Hepatic stellate cell (primary cell): ENCODE measurements at places on chromosomes 4 and X.
A peak's percentile ranks its signal among the peaks of the same experiment; 100 is the strongest.

DNA sequence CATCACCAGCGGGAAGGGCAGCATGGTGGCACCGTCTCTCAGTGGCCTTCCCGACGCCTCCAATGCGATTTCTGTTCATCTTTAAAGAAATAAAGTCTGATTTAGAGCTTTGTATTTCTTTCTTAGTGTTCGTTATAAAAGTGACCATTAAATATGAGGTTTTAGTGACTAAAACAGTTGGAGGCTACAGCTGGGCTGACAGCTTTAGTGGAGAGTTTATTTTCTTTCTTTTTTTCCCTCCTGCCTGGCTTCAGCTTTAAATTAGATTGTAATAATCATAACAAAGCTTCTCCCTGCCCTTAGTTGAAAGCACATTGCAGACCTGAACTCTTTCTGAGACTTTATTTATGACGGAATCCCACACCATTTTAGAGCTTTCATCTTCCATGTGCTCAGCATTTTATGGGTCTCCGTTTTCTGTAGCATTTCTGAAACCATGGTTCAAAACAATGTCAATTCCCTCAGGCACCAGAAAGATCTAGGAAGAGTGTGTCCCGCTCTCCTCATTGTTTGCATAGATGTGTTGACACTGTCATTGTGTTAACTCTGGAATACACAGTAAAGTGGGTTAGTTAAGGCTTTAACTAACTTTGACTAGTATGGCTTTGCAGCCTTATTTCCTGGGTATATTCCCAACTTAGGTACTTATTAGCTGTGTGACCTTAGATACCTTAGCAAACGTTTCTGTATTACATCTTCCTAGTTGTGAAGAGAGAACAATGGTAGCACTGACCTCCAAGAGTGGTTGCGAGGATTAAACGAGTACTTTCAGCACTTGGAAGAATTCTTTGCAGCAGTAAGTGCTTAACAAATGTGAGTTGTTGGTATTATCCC is 97.4 kb upstream of the PGRMC2 start:
- no peak for DNase-seq

DNA sequence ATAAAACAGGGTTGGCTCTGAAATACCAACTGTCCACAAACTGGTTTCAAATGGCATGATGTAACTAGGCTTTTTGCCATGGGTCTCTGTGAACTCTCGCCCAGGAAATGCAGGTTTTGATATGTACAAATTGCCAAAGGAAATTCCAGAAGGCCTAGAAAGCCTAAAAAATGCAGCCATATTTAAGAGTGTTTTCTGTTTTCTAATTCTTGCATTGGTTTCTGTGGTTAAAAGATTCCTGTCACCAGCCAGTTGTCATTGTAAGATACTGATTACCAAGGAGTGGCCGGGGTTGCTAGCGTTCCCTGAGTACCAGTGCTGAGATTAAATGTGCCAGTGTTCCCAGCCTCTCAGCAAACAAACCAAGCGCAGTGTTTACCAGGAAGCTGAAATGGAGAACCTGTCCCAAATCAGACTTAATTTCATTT is 53.9 kb upstream of the SORBS2 start:
- no peak for DNase-seq

DNA sequence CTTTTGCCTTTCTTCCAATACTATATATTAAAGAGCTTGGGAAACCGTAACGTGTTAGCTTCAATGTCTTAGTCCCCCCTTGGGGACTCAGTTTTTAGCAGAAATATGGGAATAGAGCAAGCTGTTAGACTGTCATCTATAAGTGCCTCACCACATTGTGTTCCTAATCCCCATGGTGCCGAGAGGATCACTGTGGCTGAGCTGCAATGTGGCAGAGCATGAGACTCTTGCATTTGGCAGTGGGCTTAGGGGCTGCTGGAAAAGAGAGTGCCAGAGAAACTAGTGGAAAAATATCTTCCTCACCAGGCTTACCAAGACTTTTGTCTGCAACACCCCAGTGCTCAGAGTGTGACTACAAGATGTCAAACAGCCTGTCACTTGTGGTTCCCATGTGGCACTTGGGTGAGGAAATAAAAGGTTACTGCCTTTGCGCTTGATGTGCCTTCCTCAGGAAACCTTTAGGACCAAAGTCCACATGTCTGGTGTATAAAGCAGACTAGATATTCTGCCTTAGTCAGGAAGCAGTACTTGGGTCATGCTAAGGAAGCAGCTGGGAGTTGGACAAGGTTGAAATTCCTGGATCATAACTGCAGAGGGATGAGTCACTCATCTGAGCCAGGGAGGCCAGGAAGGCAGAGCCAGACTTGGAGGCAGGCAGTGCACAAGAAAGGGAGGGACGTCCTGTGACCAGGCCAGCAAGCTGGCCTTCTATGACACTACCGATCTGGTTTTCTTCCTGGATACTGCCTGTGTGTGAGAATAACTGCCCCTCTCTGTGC is 9.7 kb upstream of the MAGEA4 start:
- peak; percentile 62 for DNase-seq

DNA sequence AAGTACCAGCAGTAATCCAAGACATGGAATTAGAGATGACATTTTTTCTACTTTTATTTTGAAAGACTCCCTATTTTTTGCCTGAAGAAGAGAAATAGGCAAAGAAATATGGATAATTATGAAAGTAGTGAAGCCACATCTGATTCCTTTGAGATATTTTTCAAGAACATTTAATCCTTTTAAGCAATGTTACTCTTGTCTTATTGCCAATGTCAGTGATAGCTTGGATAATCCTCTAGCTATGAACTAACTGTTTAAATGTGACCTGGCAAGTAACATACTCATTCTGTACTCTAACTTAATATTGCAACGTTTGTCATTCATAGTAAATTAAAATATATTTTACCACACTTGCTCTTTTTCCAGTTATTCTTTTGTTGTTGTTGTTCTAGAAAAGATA is 181.3 kb downstream of the VEGFC start:
- no peak for DNase-seq

DNA sequence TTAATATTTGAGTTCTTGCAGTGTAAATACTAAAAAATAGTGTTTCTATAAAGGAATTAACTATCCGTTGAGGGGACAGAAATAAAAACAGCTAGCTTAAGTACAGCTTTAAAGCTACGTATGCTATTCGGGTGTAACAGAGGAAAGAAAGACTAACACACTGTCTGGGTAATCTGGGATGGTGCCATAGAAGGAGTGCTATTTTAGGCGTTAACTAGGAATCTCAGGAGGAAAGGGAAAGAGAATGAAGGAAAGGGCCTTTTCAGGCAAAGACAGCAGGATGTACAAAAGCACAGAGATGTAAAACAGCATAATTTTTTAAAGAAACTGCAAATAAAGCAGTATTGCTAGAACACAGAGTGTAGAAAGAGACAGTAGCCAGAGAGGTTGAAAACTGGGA is 161.8 kb downstream of the RAP1GDS1 start:
- DNase-seq, result no peak

DNA sequence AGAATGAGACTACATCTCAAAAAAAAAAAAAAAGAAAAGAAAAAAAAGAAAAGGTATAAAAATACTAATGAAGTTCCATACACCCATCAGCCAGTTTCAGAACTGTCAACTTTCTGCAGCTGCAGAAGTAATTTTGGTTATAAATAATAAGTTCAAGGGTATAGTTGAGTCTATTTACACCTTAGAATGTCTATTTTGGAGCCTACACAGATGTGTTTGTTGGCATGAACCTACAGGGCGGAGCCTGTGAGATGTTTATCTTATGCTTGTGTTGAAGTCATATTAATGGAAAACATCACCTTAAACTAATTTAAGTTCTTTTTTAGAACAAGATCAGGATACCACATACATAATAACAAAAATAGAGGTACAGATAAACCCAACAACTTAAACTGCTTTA is 85.8 kb downstream of the RAPGEF2 start:
- no peak for DNase-seq

- no peak for DNase-seq
Observed at GRCh38 chr4:2058264-2059045, 672 bp upstream of the NAT8L start.

- no peak for DNase-seq
Observed at GRCh38 chr4:77193046-77193445, 36.0 kb downstream of the CCNG2 start.

- no peak for DNase-seq
Observed at GRCh38 chr4:185395238-185395955, at the start of gene LRP2BP. Gene LRP2BP (minus strand): TSS chr4:185395924. CDS start chr4:185378186, 17,738 bp downstream.

DNA sequence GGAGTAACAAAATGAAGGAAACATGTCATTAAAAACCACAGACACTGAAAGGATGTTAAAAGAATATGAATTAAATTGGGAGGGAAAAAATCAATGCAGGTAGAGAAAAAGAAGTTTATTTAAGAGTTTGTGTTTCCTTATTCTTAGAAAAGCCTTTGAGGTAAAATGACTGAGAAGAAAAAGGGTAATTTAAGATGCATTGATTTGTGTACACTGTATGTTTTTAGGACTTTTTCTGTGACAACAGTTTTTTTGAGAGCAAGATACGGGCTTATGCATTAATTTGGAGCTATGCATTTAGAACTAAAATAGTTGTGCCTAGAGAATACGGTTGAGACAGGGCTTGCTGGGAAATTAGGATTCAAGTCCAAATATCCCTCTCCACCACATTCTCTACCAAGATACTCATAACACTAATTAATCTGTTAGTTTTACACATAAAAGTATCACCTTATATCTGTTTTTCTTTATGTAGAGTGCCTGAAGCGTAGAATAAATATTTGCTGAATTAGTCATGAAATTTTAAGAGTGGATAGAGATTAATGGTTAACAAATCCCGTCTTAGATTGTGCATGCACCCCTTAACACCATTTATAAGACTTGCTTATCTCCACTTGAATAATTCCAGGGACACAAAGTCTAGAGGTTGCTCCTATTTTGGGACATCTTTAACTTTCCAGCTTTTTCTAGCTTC is 232.5 kb downstream of the PCDH7 start:
- no peak for DNase-seq

- DNase-seq, result no peak
Observed at GRCh38 chrX:119802546-119802945, 11.1 kb upstream of the RPL39 start.

GRCh38 chr4:7356667-7357310 is 77.9 kb downstream of the PSAPL1 start:
- no peak for DNase-seq

GRCh38 chrX:108438110-108438623 is at the start of gene COL4A6:
Gene COL4A6 (minus strand): TSS chrX:108438422. CDS start chrX:108438196, 226 bp downstream.
- DNase-seq, result no peak

DNA sequence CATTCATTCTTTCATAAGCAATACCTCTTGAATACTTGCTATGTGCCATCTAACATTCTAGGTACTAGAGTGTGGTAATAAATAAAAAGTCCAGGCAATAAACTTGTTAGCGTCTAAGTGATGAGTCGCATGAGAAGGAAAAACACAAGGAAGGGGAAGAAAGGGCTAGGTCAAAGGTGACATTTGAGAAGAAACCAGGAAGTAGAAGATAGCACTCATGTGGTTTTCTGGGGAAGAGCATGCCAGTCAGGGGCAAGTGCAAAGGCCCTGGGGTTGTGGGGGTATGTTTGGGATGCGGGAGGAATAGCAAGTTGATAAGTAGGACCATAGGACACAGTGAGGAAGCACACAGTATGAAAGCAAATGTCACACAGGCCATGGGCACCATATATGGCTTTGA is 157.0 kb downstream of the TSPAN5 start:
- no peak for DNase-seq

GRCh38 chrX:50787099-50787498 is 26.9 kb downstream of the SHROOM4 start:
- no peak for DNase-seq

DNA sequence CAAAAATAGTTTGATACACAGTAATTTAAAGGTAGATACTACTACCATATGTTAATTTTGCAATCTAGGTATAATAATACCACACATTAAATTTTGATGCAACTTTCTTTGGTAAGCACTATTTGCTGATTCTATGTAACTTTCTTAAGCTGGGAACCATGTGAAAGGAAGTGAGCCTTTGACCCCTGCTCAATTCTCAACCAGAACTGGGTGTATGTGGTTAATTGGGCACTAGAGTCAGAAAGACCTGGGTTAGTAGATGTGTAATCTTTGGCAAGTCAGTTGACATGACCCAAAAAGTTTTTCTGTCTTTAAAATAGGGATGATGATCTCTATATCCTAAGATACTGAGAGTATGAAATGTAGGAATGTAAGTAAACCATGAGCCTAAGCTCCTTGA is 22.4 kb downstream of the TLR2 start:
- no peak for DNase-seq

- no peak for DNase-seq
Observed at GRCh38 chr4:3196670-3197359, 52.1 kb upstream of the MSANTD1 start.

GRCh38 chr4:178414042-178414441 is 971.8 kb upstream of the AGA start:
- no peak for DNase-seq

GRCh38 chr4:3248811-3249661 is at the start of gene MSANTD1:
Gene MSANTD1 (plus strand): TSS chr4:3249159. CDS start chr4:3249223, 64 bp downstream.
- DNase-seq, result no peak

GRCh38 chrX:47191806-47192401 is 1.7 kb upstream of the UBA1 start:
- no peak for DNase-seq

DNA sequence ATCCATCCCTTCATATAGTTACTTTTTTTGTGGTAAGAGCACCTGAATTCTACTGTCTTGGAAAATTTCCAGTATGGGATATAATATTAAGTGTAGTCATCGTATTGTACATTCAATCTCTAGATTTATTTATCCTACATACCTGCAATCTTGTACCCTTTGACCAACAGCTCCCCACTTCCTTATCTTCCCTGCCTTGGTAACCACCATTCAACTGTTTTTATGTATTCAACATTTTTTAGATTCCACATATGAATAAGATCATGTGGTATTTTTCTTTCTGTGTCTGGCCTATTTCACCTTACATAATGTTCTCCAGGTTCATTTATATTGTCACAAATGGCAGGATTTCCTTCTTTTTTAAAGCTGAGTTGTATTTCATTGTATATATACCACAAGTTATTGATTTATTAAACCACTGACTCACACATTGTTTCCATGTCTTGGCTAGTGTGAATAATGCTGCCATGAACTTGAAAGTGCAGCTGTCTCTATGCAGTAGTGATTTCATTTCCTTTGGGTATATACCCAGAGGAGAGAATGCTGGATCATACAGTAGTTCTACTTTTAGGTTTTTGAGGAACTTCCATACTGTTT is 572.5 kb downstream of the MAGEB5 start:
- DNase-seq, result no peak

DNA sequence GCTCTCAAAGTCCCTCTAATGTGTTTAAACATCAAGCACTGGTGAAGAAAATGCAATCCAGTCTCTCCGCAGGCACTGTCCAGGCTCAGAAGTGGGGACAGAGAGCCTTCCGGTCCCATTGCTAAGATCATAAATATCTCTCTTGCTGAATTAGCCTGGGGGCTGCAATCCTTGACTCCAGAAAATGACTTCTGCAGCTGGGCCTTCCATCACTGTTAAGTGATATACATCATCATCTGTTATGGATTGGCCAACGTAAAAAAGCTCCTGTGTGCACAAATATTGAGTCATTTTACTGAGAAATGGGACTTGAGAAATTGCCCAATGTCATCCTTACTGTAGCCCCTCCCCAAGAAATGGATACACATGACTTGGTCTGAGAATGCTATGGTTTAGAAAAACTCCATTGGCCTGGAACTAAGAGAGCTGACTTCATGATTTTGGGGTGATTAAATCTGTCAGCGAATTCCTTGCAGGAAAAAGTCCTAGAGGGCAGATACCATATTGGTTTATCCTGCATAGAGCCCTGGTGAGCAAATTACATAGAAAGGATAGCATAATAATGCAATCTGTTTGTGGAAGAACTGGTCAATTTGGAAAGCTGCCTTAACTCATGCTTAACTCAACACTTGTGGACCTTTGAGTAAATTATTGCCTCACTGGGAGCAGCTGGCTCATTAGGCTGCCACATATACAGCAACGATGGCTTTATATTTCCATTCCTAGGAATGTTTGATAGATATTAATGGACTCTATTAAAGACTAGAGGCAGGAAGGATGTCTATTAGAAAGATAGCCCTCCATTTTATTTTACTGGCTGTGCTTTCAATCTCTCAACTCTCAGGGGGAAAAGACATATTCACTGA is 346.1 kb downstream of the GBA3 start:
- no peak for DNase-seq
